Uterus (tissue), 4 donors: ENCODE measurements at places on chromosomes 1 and 21.

GRCh38 chr21:15508554-15508953, 221.2 kb upstream of the USP25 start:
- no peak for DNase-seq

DNA sequence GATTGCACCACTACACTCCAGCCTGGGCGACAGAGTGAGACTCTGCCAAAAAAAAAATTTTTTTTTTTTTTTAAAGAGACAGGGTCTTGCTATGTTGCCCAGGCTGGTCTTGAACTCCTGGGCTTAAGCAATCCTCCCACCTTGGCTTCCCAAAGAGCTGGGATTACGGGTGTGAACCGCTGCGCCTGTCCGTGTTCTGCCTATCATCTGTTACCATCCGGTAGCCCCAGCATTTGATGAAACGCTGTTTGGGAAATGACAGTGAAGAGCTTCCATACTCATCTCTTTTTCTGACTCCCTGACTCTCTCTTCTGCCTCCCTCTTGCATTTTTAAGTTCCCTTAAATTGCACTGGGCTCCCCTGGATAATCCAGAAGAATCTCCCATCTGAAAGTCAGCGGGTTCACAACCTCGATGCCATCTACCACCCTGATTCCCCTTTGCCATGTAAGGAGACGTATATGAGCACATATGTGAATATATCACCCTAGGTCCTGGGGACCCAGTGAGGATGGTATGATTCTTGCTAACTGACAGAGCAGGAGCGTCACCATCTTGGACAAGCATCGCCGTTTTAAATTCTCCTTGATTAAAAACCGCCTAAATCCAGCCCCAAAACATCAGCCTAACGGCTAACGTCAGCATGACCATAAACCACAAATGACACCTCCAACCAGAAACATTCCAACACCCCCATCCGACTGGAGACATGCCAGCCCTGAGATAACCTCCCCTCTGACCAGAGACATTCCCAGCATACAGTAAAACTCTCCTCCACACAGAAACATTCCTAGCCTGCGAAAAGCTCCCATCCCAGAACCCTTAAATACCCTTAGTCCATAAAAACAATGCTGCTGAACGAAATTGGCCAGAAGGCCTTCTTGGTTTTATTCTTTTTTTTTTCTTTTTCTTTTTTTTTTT, 12.4 kb downstream of the TNFRSF8 start:
- peak; percentile 88 for DNase-seq

DNA sequence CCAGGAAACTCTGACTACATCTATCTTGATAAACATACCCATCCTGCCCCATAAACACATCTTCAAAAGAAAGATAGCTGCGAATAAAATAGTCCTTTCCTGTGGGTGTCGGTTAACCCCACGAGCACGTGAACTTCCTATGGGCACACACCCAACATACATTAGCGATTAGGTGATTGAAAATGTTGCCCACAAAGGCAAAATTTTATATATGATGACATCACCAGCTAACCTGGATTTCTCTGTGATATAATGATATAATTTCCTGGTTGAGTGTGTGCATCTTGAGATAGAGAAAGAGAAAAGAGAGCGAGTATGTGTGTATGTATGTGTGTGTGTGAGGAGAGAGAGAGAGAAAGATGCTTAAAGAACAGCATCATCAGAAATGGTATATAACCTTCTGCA, 296.1 kb downstream of the PTPRC start:
- no peak for DNase-seq

DNA sequence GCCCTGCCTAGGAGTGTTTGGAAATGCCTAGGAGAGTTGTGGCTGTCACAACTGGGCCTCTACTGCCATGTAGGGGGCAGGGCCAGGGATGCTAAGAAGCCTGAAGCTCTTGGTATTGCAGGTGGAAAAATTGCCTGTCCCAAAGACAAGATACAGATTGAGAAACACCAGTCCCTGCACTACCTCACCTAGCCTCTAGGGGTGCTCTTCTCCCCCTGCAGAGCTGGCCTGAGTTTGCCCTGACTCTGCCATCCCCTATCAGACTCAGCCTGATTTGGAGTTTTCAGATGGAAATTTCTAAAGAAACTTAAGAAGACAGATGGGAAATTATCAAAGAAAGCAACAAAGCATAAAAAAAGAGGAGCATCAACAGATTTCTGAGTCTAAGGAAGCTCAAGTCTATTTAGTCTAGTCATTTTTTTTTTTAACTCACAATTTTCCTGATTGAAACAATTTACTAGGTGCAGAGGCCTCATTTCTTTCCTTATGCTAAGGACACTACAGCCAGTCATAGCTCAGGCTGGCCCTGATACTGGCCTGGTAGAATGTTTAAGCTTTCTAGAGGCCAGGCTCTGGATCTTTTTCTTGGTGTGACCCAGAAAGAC, 61.4 kb upstream of the LRRN2 start:
- peak; percentile 21 for DNase-seq

GRCh38 chr1:183285746-183286145, 99.7 kb downstream of the LAMC2 start:
- no peak for DNase-seq

DNA sequence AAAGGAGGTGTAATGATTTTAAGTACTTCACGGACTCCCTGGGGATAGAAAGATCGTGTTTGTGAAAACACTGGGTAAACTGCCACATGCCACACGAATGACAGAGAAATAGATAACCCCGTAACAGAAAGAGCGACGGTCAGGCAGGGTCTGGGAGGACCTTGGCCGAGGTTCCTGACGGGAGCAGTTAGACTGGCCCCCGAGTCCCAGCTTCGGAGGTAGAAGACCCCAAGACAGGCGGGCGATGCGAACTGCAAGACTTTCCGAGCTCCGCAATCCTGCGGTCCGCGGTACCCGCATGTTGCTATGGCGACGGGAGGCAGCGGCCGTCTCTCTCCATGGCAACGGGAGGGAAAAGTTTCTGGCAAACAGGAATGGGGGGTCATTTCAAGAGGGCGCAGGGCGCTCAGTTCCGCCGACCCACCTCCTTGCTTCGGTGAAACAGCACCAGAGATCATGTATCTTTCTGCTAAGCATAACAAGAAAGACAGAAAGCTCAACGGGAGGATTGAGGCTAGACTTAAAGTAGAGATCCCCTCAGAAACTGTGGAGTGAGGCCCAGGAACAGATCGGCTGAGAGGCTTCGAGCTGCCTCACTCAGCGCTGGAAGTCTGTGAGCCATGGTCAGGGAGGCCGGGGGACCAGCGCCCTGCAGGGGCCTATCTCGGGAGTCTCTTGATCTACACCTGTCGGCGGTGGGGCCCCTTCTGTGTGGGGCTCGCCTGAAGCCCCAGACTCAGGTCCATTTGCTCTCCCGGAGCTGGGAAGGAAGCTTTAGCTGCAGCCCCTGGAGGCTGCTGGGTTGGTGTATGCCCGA, 685 bp upstream of the SYT6 start:
- DNase-seq, result no peak

- no peak for DNase-seq
These were observed 73.4 kb downstream of the CD2 start for GRCh38 chr1:116827607-116828105.

DNA sequence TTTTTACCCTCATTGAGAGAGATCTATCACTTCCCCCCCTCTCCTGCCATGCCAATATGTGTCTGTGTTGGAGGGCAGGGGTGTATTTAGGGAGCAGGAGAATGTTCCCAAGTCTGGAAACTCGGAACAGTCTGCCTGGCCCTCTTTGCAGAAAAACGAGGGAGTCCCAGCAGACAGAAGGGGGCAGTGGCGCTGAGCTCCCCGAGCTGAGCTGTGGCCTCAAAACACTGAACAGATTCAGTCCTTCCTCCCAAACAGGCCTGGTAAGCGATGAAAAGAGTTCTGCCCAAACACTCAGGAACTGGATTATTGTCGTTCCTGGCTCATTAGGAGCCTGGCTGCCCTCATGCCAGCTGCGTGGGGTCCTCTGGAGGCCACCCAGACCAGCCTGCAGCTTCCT, 981 bp downstream of the CLDN14 start:
- DNase-seq, result no peak

DNA sequence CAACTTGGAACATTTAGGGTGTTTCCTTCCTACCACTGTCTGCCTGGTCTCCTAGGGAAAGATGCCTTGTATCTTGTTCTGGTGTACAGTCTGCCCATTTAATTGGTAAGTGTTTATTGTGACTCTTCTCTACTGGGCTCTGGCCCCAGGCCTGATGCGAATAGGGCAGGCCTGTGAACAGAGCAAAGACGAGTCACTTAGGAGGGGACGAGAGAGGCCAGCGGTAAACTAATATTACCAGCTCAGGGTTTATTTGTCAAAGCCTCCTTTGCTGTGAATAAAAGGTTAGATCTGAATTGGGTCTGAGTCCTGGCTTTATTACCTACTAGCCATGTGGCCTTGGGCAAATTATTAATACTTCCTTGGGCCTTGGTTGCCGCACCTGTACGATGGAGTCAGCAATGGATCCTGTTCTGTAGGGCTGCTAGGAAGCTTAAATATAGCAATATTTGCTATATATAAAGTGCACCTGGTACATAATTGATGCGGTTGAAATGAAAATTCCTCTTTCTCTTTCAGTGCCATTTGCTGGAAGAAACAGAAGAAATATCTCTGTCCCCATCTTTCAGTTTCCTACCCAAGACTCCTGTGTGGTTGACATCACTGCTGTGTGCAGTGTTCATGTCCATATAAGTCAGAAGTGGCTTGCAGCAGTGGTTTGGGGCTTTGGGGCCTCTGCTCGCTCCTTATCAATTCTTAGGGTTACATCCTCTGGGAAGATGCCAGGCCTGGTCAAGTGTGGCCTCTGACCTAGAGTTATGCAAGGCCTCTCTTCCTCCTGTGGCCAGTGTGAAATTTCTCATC, 32.4 kb downstream of the MAPKAPK2 start:
- no peak for DNase-seq

DNA sequence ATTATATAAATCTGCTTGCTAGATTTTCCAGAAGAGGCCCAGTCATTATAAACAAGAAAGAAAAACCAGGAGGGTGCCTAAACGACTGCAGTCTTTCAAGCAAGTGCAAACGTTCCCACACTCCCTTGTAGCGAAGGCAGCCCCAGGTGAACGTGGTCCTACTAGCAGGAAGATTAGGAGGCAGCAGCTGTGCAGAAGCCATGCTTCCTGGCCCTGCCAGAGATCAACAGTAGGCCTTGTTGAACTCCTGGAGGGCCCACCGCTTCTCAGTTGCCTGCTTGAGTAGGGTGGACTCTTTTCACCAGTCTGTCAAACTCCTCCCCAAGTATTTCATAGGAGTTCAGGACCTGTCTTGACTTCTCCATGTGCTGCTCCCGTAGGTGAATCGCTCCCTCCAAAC, 163.0 kb upstream of the GORAB start:
- no peak for DNase-seq

- no peak for DNase-seq
These were observed 630.3 kb downstream of the AMY1C start for GRCh38 chr1:104380003-104380402.
